Astrocyte (in vitro differentiated cells and primary cell): ENCODE measurements at places on chromosomes 2 and 18.

DNA sequence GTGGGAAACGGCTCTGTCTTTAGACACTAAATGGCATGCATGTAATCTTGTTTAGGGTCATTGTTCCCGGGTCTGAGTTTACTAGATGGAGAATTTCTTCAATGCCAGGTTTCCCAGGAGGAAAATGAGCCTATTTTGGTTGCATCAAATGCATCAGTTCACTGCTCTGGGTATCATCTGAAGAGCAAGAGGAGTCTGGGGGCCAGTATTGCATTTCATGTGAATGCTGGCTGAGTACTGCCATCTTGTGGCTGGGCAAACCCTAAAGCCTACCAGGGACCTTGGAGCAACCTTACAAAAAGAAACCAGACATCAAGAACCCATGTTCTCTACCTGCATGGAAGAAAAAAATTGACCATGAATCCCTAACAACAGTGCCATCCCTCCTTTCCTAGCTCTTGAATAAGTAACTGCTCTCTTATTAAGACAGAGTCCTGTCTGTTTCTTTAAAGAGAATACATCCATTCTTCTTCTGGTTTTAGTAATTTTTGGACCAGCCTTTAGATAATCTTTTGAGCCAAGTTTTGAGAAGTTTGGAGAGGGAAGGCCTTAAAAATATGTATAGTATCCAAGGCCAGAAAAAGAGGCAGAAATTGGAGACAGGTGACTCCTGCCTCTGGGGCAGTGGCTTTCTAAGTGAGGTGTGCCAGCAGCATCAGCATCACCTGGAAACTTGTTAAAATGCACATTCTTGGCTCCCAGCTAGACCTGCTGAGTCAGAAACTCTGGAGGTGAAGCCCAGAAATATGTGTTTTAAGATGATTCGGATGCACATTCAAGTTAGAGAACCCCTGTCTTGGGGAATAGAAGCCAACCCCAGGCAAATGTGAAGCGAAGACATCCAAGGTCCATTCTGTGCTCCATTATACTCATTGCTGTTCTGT lies 261.0 kb upstream of the CXCR4 start:
- DNase-seq, result peak; percentile 19

DNA sequence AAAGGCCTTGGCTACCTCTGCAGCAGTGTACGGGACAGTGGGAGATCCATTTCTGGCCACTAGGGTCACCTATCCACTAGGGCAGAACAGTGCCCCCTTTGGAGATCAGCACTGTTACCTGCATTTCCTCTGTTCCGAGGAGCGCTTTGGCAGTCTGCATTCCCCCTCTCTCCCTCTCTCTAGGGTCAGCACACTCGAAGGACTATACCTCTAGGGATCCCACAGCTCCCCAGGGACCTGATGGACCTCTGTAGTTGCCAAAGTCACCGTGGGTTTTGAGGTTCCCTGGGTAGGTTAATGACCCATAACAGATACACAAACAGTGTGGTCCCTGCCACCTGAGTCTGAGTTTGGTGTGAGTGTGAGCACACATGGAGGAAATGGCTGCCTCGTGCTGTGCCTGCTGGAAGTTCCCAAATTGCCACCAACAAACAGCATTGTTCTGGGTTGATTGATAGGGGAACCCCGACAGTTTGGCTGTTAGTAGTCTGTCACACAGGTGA lies 99.8 kb upstream of the VWC2L start:
- DNase-seq, result no peak

DNA sequence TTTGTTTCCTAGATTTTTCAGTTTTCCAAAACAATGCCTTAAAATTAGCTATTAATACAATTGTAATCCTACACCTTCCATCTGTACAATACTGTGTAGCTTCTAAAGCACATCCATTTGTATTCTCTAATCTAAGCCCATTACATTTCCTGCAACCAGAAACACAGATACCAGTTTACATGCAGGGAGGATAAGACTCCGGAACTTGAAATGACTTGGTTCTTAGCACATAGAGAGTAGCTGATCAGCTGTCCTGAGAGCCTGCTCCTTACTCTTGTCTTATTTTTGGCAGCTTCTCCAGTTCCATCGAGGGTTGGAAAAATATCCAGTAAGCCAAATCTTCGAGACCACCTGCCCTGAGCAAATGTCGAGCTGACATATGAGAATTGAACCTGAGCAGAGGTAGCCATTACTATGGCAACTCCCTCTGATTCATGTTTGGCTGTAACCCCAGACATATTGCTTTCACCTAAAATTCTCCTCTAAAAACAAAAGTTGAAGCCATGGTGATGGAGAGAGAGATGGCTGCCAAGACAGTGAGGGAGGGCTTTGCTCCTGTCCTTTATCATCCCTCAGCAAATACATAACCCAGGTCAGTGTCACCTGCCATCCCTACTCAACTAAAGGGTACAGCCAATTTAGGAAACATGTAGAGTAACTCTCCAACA lies 542.8 kb downstream of the IRS1 start:
- DNase-seq, result peak; percentile 39

DNA sequence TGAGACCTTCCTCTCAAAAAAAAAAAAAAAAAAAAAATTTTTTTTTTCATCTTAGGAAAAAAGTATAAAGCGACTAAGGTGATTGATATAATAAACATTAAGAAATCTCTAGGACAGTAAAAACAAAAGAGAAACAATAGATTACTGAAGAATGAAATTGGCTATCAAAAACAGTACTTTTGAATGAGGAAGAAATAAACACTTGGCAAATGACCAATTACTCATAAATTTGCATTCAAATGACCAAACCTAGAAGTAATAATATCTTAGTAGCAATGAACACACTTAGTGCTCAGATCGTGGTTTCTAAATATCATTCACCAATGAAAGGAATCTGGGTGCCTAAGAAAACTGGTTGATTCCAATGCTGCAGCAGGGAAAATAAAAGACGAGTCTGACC lies 10.3 kb upstream of the SCRN3 start:
- DNase-seq, result no peak

DNA sequence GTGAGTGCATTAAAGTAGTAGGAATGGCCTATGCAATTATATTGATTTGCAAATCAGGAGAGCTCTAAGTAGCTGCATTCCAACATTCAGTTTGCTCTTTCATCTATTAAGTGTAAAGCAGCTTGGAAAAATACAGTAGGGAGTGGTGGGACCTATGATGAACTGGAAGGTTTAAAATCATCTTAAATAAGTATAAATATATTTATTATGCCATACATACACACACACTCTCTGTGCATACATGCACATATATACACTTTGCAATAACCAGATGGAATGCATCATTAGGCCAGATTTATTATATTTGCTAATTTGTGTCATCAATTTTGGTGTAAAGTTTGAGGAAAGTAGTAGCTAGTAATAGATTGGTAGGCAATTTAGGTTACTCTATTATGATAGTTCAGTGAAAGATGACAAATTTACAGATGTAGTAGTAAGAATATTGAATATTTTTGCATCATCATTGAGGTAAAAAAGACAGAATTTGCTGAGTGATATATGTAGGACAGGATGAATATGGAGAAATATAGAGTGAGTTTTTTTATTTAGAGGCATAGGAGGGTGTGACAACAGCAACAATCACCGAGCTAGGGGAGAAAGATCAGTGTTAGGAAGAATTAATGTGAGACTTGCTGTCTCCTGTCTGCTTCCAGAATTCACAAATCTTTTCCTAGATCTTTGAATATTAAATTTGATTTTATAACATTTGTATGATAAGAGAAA lies 961.0 kb upstream of the CDH2 start:
- no peak for DNase-seq

DNA sequence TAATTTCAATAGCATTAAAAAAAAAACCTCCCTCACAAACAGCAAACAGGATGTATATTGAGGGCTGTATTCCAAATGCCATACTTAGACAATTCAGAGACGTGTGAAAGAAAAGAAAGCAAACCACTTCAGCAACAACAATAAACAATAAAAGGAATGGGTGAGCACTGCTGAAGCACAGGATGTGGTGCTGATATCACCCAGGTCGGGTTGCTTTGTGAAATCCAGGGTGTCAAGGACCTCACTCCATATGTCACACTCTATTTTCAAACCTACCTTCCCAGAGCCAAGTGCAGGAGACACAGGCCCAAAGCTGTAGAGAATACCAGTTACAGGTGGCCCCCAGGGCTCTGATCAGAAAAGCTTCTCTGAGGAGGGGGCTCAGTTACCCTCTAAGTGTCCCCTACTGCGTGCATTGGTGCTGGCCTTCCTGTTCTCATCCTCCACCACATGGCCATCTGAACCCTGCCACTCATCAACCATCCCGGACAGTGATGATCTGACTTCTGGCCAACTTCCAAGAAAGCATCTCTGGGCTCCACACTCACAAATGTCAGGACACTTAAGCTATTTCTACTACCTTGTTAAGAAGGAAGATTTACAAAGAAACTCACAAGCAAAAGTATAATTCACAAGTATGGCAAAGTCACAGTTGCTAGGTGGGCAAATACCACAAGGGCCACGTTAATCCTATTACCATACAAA lies 363.0 kb downstream of the SS18 start:
- DNase-seq, result no peak

- DNase-seq, result peak; percentile 100
These were observed 138.6 kb upstream of the SCN7A start for GRCh38 chr2:166632616-166633015.

DNA sequence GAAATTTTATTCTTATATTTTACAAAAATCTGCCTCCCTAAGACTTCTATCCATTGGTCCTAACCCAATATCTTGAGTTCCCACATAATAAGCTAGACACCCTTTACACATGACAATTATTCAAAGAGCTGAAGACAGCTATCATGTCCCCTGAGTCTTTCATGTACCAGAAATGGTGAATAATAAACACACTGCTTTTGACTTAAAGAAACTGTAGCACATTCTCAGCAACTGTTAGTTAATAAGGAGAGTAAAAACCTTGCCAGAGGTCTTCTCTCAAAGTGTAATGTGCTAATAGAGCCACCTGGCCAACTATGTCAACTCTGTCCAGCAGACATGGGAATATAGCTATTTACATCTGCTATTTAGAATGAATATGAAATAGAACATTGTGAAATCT lies 109.7 kb upstream of the ARL5A start:
- no peak for DNase-seq

DNA sequence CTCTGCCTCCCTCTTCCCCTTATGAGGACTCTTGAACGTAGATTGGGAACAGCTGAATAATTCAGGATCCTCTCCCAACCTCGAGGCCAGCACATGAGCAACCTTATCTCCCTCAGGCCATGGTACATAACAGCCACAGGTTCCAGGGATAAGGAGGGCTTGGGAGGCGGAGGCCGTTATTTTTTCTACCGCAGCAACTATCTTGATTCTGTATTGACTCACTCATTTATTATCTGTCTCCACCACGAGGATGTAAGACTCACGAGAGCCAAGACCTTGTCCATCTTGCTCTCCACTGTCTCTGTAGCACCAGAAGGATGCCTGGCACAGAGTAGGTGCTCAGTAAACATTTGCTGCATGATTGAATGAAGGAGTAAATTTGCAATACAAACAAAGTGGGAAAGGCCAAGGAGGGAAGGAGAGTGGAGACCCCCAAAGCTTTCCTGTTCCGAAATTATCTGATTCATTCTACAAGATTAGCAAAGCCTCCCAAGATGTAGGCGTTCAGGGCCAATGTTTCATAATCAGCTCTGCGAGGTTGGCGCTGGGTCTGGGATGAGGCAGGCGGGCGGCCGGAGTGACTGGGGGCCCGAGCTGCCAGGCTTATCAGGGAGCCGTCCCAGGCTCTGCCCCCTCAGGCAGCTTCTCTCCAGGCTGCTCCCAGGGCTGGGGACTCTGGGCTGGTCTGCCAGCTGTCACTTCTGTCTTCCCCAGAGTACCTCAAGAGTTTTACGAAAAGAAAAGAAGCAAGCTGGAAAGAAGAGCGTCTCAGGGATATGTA lies 31.6 kb downstream of the INPP5D start:
- no peak for DNase-seq

GRCh38 chr2:197559681-197560080 lies 43.8 kb downstream of the MOB4 start:
- peak; percentile 43 for DNase-seq

GRCh38 chr2:55155764-55156281 lies 76.3 kb downstream of the CLHC1 start:
- peak; percentile 81 for DNase-seq

GRCh38 chr2:232892843-232893242 lies 22.8 kb downstream of the SNORC start:
- DNase-seq, result no peak

DNA sequence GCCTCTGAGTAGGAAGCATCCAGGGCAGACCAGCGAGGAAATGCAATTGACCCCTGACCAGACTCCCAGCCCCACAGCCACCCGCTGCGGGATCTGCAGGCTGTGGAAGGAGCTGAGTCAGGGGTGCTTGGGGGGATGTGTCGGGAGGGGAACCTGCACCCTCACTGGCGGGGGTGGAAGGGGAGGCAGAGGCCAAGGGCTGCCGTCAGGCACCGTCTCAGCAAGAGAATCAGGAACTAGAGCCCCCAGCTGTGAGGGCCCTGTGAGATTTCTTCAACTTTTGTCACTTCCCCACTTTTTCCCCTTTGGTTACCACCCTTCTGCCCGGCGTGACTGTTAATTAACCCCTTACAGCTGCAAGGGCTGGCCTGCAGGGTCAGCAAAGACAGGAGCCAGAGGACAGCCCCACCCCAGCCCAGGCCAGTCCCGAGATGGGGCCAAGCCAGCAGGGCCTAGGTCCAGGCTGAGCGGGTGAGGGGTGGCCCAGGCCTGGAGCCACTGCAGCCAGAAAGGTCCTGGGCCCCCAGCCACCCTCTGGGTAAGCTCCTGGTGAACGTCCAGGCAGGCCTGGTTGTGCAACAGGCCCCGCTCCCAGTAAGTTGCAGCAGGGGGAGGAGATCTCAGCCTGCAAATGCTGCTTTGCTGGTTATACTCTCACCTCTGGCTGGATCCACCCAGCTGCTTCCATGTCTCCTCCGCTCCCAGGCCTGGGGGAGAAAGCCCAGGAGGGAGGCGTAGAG lies 147.0 kb upstream of the ID2 start:
- peak; percentile 38 for DNase-seq

DNA sequence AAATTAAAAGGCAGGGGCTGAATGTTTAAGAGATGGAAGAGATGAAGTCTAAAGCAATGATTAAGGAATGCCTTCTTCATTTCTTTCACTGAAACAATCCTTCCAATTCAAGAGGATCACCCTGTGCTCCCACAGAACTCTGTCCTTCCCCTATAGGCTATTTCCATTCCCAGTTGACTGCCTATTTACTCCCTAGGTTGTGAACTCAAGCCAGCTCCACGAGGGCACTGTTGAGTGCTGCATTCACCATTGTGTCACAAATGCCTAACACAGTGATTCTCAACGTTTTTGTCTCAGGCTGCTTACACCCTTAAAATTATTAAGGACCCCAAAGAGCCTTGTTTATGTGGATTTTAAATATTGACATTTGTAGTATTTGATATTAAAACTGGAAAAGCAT lies 112.4 kb downstream of the AOX1 start:
- no peak for DNase-seq

DNA sequence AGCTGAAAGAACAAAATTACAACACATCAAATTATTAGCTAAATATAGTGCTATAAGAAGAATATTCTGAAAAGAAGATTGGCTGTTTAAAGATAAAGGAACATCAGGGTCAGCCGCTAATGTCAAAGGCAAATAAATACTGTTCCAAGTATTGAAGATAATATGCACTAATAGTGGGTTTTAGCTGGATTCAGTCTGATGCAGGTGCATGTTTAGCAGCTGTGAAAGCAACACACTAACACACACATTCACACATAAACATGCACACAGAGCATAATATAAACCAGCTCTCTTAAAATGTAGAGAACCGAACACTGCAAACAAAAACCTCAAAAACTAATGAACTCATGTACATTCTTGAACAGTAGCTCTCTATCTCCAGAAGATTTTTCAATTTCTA lies 634.6 kb downstream of the ERBB4 start:
- no peak for DNase-seq

- DNase-seq, result no peak
These were observed 293.0 kb upstream of the HS6ST1 start for GRCh38 chr2:128611421-128612320.

GRCh38 chr18:33630476-33630875 lies 52.5 kb downstream of the ASXL3 start:
- DNase-seq, result no peak
